ENCODE measurements at places on chromosomes 1 and 21.

GRCh38 chr1:24503059-24503751 is 569 bp downstream of the RCAN3 start:
- no peak for DNase-seq

GRCh38 chr1:109104364-109105151 is 9.4 kb upstream of the ELAPOR1 start:
- DNase-seq = no peak

DNA sequence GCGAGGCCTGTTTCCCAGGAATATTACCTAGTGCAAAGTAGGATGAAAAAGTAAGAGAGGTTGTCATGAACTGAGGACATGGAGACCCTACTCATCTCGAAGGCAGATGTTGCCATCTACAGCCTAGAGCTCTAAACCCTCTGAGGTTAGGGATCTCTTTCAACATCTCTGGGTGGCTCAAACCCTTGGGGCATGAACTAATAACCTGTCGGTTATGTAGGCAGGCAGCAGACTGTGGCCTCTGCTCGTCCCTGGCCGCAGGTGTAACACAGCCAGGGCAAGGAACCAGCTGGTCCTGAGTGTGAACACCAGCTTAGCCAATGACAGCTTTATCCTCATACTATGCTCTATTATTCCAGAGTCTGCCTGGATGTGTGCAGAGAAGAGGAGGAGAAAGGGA is 13.2 kb downstream of the CAPZB start:
- no peak for DNase-seq

DNA sequence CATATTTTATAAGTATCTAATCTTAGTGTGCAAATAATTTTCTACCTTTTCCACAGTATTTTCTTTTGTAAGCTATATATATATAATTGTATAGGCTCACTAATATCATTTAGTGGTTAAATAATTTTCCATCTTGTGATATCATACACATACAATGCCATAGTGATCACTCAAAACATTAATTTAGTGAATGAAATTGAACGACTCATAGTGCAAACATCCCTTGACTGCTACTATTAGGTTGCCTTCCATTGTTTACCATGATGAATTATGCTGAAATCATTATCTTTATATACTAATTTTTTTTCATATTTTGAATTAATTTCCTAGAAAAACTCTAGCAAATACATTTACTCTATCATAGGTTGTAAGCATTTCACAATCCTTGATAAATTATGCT is 127.1 kb downstream of the PCNX2 start:
- DNase-seq = no peak

DNA sequence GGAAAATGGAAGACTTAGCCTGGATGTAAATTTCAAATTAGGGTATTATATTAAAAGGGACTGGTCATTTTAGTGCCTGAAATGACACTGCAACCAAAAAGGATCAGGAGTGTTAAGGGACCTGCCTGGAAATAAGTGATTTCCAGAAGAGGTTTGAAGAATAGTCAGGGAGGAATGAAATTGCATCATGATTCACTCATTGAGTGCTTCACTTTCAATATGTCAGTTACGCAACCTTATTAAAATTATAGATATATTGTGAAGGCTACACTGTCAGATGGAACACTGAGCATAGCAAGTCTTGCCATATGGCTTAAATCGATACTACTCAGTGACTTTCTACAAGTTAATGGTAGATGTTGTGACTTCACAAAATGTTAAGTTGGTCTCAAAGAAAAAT is 275.2 kb upstream of the DPYD start:
- no peak for DNase-seq

GRCh38 chr1:210769473-210769872 is 364.5 kb downstream of the KCNH1 start:
- DNase-seq = no peak
